HCT116 (cell line): ENCODE measurements at places on chromosomes 6 and 20. TPM values are rescaled to one million over a fixed set of nuclear protein-coding genes. Genes with fewer than 3 reads are reported as not detected.

TGM3 gene
- not detected for total RNA-seq

UBD gene
- not detected for total RNA-seq

ADAM33 gene
- total RNA-seq = not detected

VWA7 gene
- total RNA-seq = 14.6 TPM

GTF2H4 gene
- 59.7 TPM for total RNA-seq

DNA sequence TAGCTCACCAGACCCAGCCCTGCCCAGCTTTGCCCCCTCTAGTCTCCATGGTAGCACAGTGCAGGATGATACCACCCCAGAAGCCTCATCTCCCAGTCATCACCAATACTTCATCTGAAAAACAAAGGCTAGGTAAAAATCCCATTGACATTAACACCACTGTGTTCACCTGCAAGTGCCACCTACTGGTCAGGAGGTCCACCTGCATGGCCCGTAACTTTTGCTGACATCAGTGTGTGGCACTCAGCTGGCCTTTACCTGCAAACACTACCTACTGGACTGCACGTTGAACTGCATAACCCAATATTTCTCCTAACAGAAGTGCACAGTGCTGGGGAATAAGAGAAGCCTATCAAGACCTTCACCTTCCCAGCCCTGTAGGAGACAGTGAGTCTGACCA is 234.7 kb upstream of the ADGRB3 start:
- DNase-seq = no peak
- no peak overlapping the region for H3K27ac ChIP-seq
- no peaks in the 10 kb centered on the region for H3K36me3 ChIP-seq
- no peak overlapping the region for H3K4me3 ChIP-seq

DNA sequence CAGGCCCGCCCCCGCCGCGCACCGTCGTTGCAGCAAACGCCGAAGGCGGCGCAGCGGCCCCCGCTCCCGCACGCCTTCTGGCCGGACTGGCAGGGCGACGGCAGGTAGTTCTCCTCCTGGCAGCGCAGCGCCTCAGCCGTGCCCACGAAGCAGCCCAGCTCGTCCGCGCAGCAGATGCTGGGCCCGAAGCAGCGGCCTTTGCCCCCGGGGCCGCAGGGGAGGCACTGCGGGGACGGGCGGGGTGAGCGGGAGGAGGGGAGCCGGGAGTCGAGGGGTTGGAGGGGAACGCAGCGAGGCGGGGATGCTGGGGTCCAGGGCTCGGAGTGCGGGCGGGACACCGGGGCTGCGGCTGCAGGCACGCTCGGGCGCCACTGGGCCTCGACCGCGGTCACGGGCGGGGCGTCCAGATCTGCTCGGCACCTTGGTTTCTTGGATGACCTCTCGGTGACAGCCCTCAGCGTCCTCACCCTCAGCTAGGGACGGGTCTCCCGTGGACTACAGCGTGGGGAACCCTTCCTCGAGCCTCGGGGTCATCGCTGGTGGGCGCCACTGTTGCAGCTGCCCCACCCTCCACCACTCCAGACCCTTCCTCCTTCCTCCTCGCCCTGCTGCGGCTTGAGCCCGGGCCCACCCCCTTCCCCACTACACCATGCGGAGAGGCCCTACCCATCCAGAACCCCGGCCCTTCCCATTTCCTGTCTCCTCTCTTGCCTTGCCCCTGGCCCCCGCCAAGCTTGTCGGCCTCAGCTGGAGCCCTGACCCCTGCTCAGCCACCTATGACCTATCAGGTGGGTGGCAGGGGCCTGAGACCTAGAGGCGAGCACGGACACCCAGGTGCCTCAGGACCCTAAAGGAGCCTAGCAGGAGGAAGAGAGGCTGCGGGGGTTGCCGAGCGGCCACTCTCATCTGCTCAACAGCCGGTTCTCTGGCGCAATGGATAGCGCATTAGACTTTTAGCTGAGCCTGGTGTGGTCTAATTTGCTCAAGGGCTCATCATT is 1.3 kb downstream of the AVP start:
- H3K36me3 ChIP-seq = no peaks in the 10 kb centered on the region
- H3K4me3 ChIP-seq = no peak overlapping the region
- H3K4me1 ChIP-seq = no peaks in the 10 kb centered on the region

GRCh38 chr6:157748839-157749571 is 74.0 kb upstream of the SNX9 start:
- no peak for DNase-seq
- H3K27ac ChIP-seq = no peak overlapping the region
- no peaks in the 10 kb centered on the region for H3K36me3 ChIP-seq
- no peaks in the 10 kb centered on the region for H3K4me1 ChIP-seq
- H3K4me3 ChIP-seq = no peak overlapping the region
- H3K27me3 ChIP-seq = no peaks in the 10 kb centered on the region

DNA sequence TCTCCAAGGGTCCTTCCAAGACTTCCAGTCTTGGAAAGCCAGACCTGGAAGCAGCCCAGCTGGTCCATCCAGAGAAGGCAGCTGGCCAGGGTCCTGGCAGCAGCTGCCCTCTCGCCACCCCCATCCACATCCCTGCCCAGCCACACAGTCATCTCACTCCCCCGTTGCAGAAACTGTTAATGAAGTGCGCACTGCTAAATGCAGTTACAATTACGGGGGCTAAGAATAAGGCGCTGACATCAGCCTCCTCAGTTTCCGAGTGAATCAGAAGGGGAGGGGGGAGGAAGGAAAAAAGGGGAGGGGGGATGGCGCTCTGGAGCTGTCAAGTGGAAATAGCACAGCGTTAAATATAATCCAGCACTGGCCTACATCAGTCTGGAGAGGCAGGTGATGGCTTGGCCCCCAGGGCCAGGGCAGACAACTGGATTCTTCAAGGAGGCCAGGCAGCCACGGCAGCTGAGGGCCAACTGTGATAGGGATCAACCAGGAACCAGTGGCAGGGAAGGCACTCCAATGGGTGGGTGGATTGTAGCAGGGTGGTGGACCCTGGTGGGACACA is 6.9 kb downstream of the RIMS4 start:
- peaks cover 3% of the 10 kb centered on the region; the same call in 1 of the 2 replicates for H3K27me3 ChIP-seq
- DNase-seq = no peak
- H3K4me1 ChIP-seq = no peaks in the 10 kb centered on the region
- H3K27ac ChIP-seq = no peak overlapping the region
- no peak overlapping the region for H3K4me3 ChIP-seq

GRCh38 chr6:136011475-136011874 is 160.0 kb downstream of the PDE7B start:
- H3K27me3 ChIP-seq = no peaks in the 10 kb centered on the region
- DNase-seq = no peak
- no peak overlapping the region for H3K4me3 ChIP-seq
- peaks cover 5% of the 10 kb centered on the region; the same call in 1 of the 2 replicates for H3K4me1 ChIP-seq
- no peak overlapping the region for H3K27ac ChIP-seq

DNA sequence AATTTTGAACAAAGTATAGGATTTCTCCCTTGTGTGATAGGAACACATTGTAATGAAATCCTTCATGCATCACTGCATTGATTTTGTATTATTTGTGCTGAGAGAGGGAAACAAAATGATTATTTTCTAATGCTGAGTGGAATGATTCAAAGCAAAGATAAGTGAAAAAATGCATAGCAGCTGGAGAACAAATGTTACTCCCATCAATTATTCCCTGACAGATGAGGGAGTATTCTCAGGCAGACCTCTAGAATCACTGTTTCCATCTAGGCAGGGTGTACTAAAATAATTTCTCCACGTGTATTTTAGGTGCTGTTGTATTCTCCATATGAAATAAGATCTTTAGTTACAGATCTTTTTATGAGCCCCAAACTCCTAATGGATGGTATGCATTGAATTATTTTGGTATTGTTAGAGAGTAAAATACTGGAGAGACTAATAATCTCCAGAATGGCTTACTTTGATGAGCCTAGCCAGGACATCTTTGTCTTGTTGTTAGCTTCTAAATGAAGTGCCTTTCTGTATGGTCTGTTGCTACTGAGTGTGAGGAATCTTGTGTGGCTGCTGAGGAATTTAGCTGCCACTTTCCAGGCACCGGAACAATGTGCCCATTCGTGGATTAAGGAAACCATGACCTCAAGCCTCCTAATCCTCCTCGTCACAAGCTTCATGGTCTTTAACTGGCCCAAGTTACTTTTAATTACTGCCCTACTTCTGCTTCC is 39.6 kb downstream of the RNF217 start:
- no peaks in the 10 kb centered on the region for H3K4me1 ChIP-seq
- H3K4me3 ChIP-seq = no peak overlapping the region
- no peak for DNase-seq
- no peaks in the 10 kb centered on the region for H3K36me3 ChIP-seq

DNA sequence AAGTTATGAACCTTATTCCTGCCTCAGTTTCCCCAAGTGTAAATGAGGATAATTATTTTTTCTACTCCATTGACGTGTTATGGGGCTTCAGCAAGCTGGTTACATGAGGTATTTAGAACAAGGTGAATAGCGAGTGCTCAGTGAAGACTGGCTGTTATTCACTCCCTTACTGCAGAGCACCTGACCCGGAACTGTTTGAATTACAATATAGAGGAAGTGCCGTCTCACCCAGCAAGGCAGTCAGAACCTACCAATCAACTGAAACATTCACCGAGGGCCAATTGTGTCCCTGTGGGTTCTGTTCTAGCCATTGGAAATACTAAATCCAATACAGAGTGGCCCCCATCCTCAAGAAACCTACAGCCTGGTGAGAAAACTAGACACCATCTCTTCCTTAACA is 216.9 kb downstream of the UST start:
- no peaks in the 10 kb centered on the region for H3K36me3 ChIP-seq
- H3K27ac ChIP-seq = no peak overlapping the region
- H3K4me3 ChIP-seq = no peak overlapping the region

DNA sequence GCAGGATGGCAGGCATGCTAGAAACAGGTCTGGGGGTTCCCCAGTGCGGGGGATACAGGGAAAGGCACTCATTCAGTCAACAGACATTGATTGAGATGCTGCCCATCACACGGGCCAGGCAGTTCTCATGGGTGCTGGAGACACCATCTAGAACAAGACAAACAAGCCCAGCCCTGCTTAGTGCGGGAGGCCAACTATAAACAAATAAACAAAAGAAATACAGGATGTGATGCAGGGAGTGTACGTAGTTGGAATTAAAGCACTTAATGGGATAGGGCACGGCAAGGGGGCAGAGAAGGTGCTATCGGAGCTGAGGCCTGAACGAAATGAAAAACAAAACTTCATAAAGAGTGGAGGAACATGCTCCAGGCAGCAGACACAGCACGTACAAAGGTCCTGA is 169.3 kb downstream of the PREX1 start:
- H3K36me3 ChIP-seq = no peaks in the 10 kb centered on the region
- H3K27ac ChIP-seq = no peak overlapping the region
- no peaks in the 10 kb centered on the region for H3K27me3 ChIP-seq
- DNase-seq = no peak

GRCh38 chr20:4661191-4661590 is 60.5 kb upstream of the PRND start:
- no peaks in the 10 kb centered on the region for H3K27me3 ChIP-seq
- H3K27ac ChIP-seq = no peak overlapping the region
- no peak for DNase-seq
- H3K4me3 ChIP-seq = no peak overlapping the region
- H3K4me1 ChIP-seq = peaks cover 5% of the 10 kb centered on the region; the same call in 1 of the 2 replicates
- H3K36me3 ChIP-seq = no peaks in the 10 kb centered on the region

GRCh38 chr6:3135668-3136291 is 17.3 kb downstream of the BPHL start:
- H3K4me1 ChIP-seq = no peaks in the 10 kb centered on the region
- no peaks in the 10 kb centered on the region for H3K27me3 ChIP-seq
- no peak for DNase-seq
- peaks cover 16% of the 10 kb centered on the region for H3K36me3 ChIP-seq
- no peak overlapping the region for H3K4me3 ChIP-seq
- H3K27ac ChIP-seq = no peak overlapping the region

GRCh38 chr20:49603209-49603627 is 35.3 kb upstream of the PTGIS start:
- no peaks in the 10 kb centered on the region for H3K36me3 ChIP-seq
- no peak overlapping the region for H3K27ac ChIP-seq
- H3K27me3 ChIP-seq = no peaks in the 10 kb centered on the region
- H3K4me1 ChIP-seq = peaks cover 6% of the 10 kb centered on the region; the same call in 1 of the 2 replicates
- DNase-seq = no peak
- no peak overlapping the region for H3K4me3 ChIP-seq

DNA sequence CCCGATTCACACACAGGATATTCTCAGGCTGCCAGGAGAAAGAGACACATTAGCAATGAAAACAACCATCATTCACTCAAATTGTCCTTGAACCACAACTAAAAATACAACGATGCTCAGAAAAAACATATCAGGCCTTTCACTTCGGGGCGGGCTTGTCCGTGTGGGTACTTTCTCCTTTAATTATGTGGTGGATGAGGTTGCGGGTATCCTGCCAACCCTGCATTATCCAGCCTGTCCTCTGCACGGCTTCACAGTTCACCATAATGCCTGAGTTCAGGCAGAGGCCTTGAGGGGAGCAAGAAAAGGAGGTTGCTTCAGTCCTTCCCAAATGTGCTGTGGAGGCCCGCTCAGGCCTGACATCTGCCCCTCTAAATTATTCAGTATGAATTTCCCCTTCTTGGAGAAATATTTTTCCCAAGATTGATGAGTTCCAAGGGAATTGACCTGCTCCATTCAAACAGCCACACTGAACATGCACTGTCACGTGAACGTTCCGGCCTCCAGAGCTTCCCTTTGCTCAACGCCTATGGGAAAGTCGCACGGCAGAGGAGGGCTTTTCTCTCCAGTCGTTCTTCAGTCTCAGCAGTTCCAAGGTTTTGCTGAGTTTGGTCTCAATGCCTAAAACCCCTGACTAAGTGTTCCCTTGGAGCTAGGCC is 70.3 kb downstream of the MYLK4 start:
- no peak overlapping the region for H3K4me3 ChIP-seq
- H3K27me3 ChIP-seq = no peaks in the 10 kb centered on the region
- DNase-seq = no peak

- H3K27ac ChIP-seq = no peak overlapping the region
- H3K4me1 ChIP-seq = peaks cover 21% of the 10 kb centered on the region
- no peak for DNase-seq
These were observed 37.7 kb downstream of the C6orf132 start for GRCh38 chr6:42104804-42105125.
